Activated T-cell treated with anti-CD3 and anti-CD28 coated beads, Interleukin-2, amount 50 U/mL, for 72 hours (primary cell): ENCODE measurements at places on chromosomes 12 and 14.

DNA sequence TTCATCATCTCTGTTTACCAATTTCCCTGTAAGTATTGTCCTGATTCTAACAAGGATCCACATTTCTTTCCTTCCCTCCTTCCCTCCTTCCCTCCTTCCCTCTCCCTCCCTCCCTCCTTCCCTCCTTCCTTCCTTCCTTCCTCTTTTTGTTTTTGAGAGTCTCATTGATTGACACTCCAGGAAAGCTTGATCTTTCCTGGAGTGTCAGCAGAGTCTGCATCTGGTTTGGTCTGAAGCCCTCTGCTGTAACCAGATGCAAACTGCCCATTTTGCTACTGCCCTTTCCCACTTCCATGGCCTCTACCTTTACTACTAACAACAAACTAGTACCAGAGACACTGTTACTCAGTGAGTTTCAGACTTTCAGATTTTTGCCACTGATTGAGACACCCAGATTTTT, 14.4 kb upstream of the OR6C65 start:
- no peak for DNase-seq

GRCh38 chr12:48175613-48176416, 7.6 kb upstream of the CCDC184 start:
- no peak for DNase-seq

DNA sequence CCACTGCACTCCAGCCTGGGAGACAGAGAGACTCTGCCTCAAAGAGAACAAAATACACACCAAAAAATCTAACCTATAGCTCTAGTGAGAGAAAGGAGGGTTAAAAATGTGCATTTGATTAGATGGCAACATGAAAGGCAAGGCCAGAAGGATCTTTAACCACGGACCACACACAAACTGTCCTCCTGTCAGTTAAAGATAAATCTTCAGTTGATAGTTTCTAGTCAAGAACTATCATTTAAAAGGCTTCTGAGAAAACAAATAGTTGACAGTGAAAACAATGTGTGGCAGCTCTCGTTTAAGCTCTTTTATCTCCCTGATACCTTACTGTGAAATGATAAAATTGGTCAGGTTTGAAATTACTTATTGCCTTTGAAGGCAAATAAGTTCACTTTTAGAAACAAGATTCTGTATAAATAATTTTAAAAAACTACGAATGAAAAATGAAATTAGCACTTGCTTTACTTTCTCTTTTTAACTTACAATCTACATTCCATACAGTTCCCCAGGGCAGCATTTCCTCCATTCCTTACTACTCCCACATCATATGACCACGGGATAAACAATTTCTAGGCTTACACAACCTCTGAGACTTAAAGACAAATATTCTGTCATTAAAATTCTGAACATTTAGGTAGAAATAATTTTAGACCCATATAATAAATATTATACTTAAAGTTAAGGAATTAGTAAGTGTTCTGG, 71.4 kb upstream of the GNPNAT1 start:
- DNase-seq = no peak

GRCh38 chr12:98601924-98602323, 8.4 kb downstream of the SLC25A3 start:
- no peak for DNase-seq

GRCh38 chr12:67068204-67068731, 200.9 kb upstream of the CAND1 start:
- DNase-seq = peak; percentile 2

DNA sequence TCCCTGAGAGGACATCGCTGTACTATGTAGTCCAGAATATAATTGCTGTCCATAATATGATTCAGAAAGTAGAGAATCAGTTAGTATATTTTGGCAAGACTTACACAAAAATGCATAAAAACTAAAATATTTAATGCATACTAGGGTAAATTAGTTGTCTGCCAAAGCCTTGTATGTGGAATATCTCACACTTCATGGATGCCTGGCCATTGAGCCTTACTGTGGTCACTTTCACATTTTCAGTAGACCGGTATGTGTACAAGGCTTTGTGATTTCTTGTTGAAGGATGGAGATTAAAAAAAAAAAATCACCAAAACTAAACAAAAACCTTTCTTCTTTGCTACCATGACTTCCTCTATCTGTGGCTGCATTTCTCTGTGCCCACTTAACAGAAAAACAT, 197.3 kb upstream of the DDHD1 start:
- no peak for DNase-seq

- DNase-seq = no peak
Measured at GRCh38 chr12:126051611-126052107, 986.4 kb downstream of the AACS start.

DNA sequence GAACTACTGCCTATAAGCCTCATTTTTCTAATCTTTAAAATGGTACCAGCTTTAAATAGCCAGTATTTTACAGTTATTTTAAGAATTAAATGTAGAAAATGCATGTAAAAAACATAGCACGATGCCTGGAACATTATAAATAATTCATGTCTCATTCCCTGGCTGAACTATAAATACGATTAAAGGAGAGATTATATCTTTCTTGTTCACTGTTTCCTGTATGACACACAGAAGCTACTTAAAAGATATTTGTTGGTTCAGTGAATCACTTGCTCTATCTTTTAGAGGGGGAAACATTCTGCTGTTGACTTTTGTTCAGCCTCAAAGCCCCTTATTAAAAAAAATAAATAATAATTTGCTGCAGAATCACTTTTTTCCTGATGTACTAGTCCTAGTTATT, 406.9 kb downstream of the LRFN5 start:
- DNase-seq = no peak

DNA sequence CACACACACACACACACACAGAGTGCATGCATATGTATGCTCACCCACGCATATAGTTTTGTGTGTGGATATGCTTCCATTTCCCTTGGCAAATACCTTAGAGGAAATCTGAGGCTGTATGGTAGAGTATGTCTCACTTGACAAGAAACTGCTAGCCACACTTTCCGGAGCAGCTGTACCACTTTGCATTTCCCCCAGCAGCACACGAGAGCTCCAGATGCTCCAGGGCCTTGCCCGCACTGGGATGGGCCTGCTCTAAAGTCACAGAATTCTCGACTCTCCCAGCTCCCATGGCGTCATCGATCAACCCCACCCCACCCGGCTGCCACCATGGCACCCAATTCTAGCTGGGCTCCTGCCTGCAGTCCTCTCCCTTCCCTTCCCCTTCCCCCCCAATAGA, 21.9 kb downstream of the CLMN start:
- DNase-seq = no peak

GRCh38 chr12:116502141-116502725, 56.9 kb upstream of the MAP1LC3B2 start:
- no peak for DNase-seq

DNA sequence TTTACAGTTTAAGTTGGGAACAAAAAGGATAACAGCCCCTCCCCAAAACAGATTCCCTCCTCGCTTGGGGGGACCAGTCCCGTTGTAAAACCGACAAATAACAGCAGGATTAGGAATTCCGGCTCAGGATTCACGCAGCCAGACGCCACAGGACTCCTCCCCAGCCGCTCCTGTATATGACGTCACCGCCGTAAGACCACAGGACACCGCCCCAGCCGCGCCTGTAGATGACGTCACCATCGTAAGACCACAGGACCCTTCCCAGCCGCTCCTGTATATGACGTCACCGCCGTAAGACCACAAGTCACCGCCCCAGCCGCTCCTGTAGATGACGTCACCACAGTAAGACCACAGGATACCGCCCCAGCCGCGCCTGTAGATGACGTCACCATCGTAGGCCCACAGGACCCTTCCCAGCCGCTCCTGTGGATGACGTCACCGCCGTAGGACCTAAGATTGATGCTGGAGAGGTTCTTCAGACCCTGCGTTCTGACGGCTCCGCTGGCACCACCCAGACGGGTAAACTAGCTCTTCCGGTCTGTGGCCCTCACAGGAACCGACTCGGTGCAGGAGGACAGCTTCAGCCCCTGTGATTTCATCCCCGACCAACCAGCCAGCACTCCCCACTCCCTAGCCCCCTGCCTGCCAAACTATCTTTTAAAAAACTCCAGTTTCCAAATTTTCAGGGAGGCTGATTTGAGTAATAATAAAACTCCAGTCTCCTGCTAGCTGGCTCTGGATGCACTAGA, 43.9 kb upstream of the FBRSL1 start:
- peak; percentile 76 for DNase-seq

DNA sequence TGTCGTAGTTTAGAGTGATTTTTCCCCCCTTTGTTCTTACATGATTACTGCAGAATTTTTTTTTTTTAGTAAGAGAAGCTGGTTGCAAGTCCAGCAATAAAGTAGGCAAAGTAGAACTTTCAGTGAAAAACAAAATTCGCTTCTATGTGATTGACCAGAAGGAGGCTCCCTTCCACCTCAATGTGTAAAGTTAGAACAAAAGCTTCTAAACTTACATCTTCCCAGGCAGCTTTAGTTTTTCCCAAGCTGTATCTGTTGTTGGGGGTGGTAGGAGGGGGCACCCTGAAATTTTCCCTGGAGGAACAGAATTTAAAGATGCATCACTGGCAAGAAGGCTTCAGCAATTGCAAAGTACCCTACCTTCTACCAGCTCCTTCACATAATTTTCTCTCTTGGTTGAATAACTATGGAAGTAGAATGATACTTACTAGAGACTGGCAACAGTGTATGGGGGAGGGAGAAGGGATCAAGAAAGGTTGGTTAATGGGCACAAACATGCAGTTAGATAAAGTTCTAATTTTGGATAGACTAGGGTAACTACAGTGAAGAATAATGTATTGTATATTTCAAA, 87.3 kb upstream of the E2F7 start:
- no peak for DNase-seq
